ENCODE measurements at places on chromosomes 4 and X.

DNA sequence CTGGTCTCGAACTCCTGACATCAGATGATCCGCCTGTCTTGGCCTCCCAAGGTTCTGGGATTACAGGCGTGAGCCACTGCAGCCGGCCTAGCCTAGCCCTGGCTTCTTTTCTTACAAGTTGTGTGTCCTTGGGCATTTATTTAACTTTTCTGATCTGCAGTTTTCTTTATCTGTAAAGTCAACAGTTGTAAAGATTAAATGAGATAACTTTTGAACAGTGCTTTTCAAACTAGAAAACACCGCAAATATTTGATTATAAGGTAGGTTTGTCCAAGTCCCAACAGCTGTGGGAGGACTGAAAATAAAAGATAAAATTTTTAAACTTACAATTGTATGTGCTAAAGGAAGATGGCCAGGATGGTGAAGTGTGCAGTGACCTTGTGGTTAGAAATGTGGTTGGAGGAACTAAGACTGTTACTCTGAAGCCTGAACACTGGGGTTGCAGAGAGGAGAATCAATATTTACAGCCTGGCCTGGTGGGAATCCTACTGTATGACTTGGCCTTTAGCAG lies 44.8 kb downstream of the GSX2 start:
- no peak for DNase-seq

GRCh38 chr4:12146339-12146738 lies 717.6 kb upstream of the HS3ST1 start:
- DNase-seq: no peak

- no peak for DNase-seq
These were observed 70.9 kb upstream of the UGT2B7 start for GRCh38 chr4:69025191-69025998.

GRCh38 chr4:129561886-129562671 lies 466.1 kb downstream of the C4orf33 start:
- no peak for DNase-seq

DNA sequence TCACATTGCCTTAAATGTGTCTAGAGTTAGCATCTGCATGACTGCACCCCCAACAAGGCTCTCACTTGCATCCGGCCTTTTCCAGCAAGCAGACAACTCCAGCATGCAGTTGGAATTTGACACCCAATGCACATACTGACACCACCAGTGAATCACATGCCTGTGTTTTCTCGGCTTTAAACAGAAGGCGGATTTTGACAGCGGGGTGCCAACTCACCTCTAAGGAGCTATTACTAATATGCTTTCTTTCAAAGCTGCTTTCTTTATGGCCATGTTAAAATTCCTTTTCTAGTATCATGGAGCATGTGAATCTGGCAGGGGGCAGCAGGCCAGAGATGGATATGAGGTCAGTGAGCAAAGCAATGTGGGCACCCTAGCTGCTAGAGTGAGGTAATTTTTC lies 78.0 kb upstream of the CLNK start:
- no peak for DNase-seq

DNA sequence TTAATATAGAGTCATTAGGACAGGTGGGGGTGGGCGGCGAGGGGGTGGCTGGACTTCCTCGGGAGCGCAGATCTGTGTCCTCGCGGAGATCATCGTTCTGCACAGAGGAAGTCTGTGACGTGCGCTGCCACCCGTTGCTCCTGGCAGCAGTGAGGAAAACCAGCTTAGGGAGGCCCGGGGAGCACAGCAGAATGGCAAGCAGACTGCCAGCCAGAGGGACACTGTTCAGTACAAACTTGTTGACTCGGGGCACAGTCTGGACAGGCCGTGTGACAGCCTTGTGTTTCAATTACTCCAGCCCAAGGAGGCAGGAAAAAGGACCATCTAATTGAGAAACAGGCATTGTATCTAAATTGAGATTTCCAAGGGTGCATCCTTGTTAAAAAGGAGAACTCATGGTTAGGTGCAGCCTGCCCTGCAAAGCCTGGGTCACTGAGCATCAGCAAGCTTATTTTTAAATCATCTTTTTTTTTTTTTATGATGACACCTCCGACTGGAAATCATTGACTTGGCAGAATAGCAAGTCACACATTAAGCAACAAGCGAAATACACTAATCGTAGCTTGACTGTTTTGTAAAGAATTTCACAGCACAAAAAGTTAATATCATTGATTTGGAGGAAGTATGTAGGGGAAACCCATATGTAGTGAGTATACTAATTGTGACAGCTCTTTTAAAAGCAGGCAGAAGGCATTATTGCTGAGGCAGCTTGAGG lies 512.0 kb upstream of the FAT1 start:
- DNase-seq: peak; percentile 53

GRCh38 chrX:57565198-57565597 lies 26.6 kb upstream of the ZXDB start:
- no peak for DNase-seq

- no peak for DNase-seq
These were observed 245.4 kb downstream of the FBXW7 start for GRCh38 chr4:152290366-152290921.

DNA sequence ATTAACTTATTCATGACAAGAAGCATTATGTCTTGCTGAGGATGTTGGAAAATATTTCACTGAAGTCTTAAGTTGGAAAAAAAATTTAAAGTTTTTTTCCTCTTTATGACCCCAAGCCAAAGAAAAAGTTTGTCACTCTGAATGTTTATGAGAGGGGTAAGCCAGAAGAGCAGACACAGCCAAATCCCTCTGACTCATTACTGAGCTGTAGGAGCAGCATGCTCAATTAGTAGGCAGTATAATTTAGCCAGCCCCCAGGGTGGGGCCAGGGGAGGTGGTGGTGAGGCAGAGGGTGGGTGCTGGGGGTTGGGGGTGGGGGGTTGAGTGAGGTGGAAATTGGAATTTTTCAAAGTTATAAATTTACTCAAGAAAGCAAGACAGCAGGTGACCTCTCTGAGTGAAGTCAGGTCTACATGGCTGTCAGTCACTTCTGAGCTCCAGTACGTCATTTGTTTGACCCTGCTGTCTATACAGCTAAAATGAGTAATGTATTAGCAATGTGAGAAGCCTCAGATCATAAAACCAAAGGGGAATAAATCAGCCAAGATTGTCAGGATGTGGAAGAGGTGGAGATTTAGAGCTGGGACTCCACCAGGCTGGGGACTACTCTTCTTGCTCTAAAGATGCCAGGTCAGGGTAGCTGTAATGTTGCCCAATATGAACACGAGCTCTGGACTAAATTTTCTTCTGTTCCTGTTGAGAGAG lies 98.8 kb upstream of the NDP start:
- no peak for DNase-seq

DNA sequence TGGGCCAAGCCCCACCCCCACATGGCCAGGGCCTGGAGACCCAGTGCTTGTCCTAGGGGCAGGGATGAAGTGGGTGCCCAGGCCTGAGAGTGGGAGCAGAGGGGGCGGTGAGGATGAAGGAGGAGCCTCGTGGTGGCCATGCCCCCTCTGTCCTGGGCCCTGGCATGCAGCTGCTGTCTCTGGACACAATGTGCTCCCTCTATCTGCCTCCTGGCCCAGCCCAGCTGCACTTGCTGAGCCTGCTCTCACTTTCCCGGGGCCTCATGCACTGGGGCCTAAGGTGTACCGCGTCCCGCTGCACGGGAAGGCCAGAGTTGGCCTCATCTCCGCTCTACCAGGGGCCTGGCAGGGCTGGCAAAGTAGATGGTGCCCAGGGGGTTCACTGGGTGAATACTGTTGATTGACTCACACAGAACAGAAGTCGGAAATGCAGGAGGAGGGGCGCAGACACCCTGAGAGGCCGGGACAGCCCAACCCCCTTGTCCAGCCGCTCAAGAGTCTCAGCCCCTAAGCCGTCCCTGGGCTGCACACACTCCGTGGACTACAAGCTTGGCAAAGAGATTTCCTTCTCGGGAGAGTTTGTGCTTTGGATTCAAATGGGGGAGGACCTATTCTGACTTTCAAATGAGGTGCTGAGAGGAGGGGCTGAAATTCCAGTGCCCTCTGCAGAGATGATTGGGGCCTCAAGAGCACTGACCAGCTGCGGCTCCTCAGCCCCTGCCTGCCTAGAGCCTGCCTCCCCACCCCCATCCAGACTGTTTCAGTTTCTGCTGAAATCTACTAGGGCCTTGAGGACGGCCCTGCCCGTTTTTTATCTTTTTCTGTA lies 112.4 kb downstream of the PSAPL1 start:
- peak; percentile 71 for DNase-seq

GRCh38 chr4:147640331-147640730 lies 23.1 kb downstream of the TMEM184C start:
- DNase-seq: no peak

GRCh38 chr4:40301603-40302002 lies 33.5 kb upstream of the CHRNA9 start:
- DNase-seq: no peak

DNA sequence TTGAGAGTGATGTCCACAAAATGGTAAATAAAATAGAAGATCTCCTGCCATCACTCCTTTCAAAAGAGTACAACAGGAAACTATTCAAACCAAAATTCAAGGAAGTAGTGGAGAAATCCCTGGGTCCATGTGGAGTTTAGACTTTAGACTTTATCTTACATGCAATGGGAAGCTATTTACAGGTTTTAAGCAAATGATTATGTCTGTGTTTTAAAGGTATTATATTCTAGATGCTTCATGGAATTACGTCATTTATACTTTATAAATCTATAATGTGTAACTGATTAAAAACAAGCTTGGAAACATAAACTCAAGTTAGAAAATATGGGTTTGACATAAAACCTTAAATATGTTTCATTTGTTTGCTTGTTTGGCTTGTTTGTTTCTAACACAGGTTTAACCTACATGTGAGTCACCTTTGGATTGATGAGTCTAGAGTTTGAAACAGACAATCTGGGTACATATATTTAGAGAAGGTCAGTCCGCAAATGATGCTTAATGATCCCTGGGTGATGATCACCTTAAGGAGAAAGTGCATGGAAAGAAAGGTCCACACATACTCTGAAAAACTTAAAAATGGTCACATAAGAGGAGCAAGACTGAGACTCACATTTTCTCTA lies 519.6 kb upstream of the AGA start:
- no peak for DNase-seq

GRCh38 chr4:113423631-113424030 lies 337.9 kb downstream of the CAMK2D start:
- no peak for DNase-seq

DNA sequence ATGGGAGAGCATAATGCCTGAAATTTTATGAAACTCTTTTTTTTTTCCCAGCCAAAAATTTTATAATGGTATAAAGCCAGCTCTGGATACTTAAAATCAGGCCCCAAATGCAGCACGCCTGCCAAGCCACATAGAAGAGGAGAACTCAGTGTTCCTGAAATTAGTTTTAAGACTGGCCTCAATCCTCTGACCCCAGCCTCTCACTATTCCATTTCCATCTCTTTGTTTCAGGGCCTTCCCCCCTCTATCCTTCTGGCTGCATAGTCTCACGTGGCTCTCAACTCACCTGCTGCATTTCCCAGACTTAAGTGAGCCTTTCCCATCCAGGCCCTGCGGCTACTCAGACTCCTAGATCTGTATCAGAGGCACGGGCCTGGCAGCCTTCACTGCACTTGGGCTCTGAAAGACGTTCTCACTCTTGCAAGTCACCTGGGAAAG lies 5.2 kb upstream of the CBR4 start:
- no peak for DNase-seq

- DNase-seq: no peak
These were observed 30.1 kb downstream of the NEIL3 start for GRCh38 chr4:177339477-177340374.

- no peak for DNase-seq
These were observed 14.8 kb downstream of the BLOC1S4 start for GRCh38 chr4:6730603-6731317.

DNA sequence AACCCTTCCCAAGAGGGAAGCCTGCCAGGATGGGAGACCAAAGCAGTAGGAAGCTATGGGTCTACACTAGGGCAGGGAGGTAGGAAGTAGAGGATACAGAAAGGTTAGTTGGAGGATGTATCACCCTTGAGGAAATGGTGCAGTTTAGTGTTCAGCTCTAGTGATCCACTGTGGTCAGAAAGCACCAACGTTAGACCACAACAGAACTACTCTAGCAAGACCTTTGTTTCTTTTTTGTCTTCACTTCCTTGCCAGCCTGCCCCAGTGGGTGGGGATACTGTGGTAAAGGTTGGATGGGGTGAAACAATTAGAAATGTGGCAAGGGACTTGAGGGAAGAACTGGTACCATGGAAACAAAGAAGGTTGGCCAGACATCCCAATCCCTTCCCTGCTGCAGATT lies 83.3 kb downstream of the DDIT4L start:
- no peak for DNase-seq

DNA sequence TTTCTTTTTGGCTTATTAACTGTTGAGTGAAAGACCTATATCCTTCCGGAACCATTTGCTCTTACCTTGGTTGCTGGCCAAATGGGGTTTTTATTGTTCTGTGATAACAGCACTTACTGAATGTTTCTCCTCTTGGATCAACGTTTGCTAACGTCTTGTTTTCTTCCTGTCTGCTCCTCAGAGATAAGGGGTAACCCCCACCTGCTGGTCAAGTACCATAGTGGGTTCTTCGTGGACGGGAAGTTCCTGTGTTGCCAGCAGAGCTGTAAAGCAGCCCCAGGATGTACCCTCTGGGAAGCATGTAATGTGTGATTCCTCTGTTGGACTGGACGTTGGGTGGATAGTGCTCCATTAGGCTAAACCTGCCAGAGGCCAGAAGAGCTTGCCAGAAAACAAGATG lies 15.3 kb downstream of the BMX start:
- DNase-seq: no peak

DNA sequence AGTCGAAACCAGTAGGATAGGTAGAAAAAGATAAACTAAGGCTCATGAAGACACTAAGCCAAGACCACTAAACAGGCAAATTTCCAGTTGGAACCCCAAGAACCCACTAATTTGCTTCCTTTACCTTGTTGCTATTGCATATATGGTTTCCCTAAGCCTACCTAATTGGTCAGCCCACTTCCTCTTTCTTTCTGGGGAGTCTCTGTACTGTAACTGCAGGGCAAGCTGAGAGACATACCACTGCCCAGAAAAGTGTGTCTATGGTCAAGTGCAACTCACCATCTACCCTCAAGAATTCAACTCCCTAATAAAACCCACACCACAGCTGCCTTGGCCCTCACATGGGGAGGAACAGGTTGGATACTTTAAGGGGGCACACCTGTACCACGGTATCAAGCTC lies 28.6 kb downstream of the IDS start:
- no peak for DNase-seq

DNA sequence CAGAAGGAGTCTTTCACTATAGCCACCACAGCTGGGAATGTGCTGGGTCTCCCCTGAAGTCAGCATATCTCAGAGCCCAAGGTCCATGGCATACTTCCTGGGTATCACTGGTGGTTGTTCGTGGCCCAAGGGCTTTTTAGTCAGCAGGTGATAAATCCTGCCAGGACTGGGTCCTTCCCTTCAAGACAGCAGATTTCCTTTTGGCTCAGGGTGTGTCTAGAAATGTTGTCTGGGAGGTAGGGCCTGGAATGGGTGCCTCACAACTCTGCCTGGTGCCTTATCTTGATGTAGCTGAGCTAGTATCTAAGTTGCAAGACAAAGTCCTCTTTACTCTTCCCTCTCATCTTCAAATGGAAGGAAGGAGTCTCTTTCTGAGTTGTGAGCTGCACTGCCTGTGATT lies 102.4 kb upstream of the TMLHE start:
- DNase-seq: no peak
